WTC11 (cell line): ENCODE measurements at places on chromosomes 16 and 17. TPM values are rescaled to one million over a fixed set of nuclear protein-coding genes. Genes with fewer than 3 reads are reported as not detected.

Gene LITAFD
- not detected in 3 replicates for total RNA-seq

Gene GNGT2
- total RNA-seq, result 0.34 to 0.70 TPM (median 0.50 TPM) in 3 replicates

Gene C1QTNF1
- total RNA-seq, result 1.5 to 2.7 TPM (median 1.7 TPM) in 3 replicates

Gene ZCCHC14
- 30.6 to 33.8 TPM (median 30.9 TPM) in 3 replicates for total RNA-seq

Gene MPP2
- total RNA-seq, result 29.3 to 31.4 TPM (median 29.9 TPM) in 3 replicates

Gene ATP2A3
- 35.6 to 39.1 TPM (median 37.8 TPM) in 3 replicates for total RNA-seq

Gene CDH11
- 9.8 to 11.6 TPM (median 10.1 TPM) in 3 replicates for total RNA-seq

- DNase-seq, result no peak
Observed at GRCh38 chr16:59593194-59593661, 859.1 kb upstream of the GOT2 start.

DNA sequence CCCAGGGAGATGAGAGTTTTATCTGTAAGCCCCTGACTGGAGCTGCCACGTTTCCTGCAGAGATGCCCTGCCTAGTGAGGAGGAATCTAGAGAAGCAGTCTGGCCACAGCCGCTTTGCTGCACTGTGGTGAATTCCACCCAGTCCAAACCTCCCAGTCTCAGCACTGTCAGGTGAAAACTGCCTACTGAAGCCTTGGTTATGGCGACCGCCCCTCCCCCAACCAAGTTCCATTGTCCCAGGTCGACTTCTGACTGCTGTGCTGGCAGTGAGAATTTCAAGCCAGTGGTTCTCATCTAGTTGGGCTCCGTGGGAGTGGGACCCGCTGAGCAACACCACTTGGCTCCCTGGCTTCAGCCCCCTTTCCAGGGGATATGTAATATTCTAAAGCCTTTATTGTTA lies 10.2 kb upstream of the LYZL6 start:
- peak; percentile 40 for DNase-seq

- DNase-seq, result no peak
Observed at GRCh38 chr16:81280393-81280792, 34.4 kb upstream of the GAN start.

- no peak for DNase-seq
Observed at GRCh38 chr17:37702598-37702997, 42.3 kb downstream of the HNF1B start.

DNA sequence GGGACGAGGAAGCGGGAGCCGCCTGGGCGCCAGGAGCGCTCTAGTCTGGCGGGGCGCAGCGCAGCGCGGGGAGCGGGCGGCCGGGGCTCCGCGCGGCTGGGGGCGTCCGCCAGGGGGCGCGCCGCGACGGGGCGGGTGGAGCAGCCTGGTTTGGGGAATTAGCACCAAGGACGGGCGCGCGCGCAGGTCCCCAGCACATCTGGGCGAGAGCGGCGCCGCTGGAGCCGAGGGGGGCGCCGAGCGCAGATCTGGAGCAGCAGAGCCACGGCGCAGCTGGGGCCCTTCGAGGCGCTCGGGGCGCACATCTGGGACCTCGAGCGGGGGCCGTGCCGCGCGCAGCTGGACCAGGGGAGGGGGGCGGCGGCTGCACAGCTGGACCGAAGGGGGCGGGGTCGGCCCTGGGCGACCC lies at the start of gene NXPH3:
Gene NXPH3 (plus strand): TSS at position 193 of the 409 bp plus-strand sequence. CDS start 349 bp downstream, outside the sequence.
- peak; percentile 87 for DNase-seq

- DNase-seq, result no peak
Observed at GRCh38 chr16:74296104-74296431, 546 bp upstream of the PSMD7 start.

DNA sequence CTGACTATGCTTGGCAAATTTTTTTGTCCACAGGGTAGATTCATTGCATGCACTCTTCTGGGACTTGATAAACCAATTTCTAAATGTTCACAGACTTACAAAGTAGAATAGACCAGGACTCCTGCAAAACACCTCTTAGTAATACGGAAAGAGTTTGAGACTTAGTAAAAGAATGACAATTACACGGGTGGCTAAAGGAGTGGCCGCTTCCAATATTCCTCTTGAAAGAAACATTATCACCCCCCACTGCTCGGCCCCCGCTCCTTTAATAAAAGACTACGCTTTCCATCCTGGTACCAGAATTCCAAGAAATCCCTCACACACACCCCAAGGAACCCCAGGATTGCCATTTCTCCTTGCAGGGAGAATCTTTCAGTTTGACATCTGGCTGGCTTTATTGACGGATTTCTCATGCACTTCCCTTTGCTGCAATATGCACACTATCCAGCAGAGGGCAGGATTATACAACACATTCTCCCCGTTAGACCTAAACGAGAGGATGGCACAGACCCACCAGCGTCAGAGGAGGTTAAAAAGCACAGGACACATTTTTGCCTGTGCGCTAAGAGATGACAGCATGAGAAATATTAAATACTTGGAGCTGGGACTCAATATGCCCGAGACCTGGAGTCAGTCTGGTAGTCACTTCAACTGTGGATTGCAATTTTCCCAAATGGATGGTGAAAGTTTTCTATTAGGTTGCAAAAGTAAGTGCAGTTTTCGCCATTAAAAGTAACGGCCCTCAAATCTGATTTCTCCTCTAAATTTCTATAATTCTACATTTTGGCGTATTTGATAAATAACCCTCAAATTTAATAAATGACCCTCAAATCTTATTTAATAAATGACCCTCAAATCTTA lies 46.6 kb upstream of the NUDT7 start:
- DNase-seq, result peak; percentile 78

GRCh38 chr17:9991796-9992195 lies 86.7 kb upstream of the RCVRN start:
- no peak for DNase-seq

DNA sequence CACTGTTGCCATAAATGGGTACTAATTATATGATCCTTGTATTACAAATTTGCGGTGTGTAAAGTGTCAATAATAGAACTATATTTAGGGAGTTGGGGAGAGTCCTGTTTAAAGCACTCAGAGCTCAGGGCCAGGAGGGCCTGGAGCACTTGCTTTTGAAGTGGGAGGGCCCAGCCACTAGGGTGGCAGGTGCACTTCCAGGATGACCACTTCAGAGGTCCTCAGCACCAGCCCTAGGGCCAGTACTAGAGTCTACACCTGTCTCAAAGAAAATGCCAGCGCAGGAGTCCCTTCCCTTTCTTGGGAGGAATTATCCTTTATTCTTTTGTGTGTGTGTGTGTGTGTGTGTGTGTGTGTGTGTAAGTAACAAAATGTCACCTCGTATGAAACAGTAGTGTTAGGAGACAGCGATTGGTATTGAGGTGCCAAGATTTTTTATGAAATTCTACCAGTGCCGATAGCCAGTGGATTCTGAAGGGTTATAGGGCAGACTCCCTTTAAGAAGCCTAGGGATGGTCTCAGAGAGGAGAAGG lies 31.9 kb downstream of the MYO18A start:
- DNase-seq, result no peak

GRCh38 chr17:3745071-3745470 lies 21.4 kb downstream of the HASPIN start:
- no peak for DNase-seq

- DNase-seq, result no peak
Observed at GRCh38 chr17:39213852-39214251, 11.9 kb downstream of the STAC2 start.

GRCh38 chr16:86479419-86479818 lies 30.9 kb upstream of the FOXF1 start:
- DNase-seq, result no peak

DNA sequence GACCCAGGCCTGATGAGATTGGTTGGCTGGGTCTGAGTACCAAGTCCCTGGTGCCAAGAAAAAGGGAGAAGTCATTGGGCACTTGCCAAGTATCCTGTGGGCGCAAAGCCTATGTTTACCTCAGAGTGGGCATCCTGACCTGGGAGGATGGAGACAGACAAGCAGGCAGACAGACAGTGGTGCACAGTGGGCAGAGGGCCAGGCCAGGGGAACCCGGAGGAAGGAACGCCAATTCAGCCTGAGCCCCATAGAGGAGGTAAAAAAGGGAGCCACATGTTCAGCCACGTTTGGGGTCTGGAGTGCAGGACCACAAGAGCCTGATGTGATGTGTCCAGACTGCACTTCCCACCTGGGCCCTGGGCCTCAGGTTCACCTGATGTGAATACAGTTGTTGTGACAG lies 5.4 kb downstream of the PHKG2 start:
- DNase-seq, result no peak
